ENCODE measurements at places on chromosomes 12 and 14. TPM values are rescaled to one million over a fixed set of nuclear protein-coding genes. Genes with fewer than 3 reads are reported as not detected.

The KCNH3 gene
- 3.2 TPM for polyA plus RNA-seq

The KLRD1 gene
- polyA plus RNA-seq = not detected

The CFAP251 gene
- polyA plus RNA-seq = 8.0 TPM

The GDF3 gene
- polyA plus RNA-seq = not detected

The IL26 gene
- not detected for polyA plus RNA-seq

The CMAS gene
- 18.0 TPM for polyA plus RNA-seq

The FAM181A gene
- polyA plus RNA-seq = not detected

The TXNDC16 gene
- polyA plus RNA-seq = 1.6 TPM

The CDCA3 gene
- 34.0 TPM for polyA plus RNA-seq

The CABP1 gene
- polyA plus RNA-seq = 0.21 TPM

The TMEM119 gene
- polyA plus RNA-seq = 25.7 TPM

The RFLNA gene
- polyA plus RNA-seq = not detected

The NOXRED1 gene
- 0.37 TPM for polyA plus RNA-seq

The NGB gene
- not detected for polyA plus RNA-seq

Data from SK-N-SH (cell line).